ENCODE measurements at places on chromosomes 7 and 10.

DNA sequence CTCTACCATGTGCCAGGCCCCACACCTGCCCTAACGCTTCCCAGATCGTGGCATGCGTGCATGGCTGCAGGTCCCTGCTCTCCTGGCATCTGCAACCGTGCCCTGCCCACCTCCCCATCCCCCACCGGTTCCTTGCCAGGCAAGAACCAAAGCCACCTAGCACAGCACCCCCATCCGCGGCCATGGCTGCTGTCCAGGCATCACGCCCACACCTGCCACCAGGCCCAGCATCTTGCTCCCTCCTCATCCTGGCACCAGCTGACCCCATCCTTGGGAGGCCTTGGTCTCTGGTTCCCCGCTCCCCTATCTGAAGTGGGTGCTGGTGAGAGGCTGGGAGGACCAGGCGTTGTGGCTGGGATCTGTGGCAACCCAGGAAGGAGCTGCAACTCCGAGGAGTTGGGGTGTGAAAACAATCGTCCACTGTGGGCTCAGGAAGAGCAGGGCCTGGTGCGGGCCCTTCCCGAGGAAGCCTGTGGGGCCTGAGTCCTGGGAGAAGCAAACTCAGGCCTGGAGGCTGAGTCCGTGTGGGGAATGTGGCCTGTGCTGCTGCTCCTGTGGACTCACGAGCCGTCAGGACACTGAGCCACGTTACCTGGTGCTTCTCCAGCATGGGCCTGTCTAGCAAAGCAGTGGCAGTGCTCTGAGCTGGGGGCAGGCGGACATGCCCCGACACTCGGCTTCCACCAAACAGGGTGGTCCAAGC is 417.1 kb downstream of the DNAJB6 start:
- no peak for DNase-seq

DNA sequence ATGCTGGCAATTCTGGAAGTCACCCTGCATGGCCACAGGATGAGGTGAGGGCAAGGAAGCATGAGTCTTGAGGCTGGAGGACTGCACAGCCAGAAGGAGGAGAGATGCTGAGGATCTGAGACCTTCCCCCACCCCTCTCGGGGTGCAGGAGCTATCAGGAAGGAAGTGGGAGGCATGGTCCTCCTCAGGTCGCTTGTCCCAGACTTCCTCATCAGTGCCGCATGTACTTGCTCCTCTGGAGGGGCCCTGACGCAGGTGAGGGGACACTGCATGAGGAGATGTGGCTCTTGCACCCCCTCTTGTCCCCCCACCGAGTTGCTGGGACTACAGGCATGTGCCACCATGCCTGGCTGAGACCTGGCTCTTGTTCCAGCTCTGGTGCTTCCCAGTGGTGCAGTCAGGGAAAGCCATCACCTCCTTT is 5.7 kb upstream of the ZMIZ1 start:
- DNase-seq: no peak

- DNase-seq: no peak
These were observed 26.4 kb downstream of the KIAA1549 start for GRCh38 chr7:138954545-138955475.

DNA sequence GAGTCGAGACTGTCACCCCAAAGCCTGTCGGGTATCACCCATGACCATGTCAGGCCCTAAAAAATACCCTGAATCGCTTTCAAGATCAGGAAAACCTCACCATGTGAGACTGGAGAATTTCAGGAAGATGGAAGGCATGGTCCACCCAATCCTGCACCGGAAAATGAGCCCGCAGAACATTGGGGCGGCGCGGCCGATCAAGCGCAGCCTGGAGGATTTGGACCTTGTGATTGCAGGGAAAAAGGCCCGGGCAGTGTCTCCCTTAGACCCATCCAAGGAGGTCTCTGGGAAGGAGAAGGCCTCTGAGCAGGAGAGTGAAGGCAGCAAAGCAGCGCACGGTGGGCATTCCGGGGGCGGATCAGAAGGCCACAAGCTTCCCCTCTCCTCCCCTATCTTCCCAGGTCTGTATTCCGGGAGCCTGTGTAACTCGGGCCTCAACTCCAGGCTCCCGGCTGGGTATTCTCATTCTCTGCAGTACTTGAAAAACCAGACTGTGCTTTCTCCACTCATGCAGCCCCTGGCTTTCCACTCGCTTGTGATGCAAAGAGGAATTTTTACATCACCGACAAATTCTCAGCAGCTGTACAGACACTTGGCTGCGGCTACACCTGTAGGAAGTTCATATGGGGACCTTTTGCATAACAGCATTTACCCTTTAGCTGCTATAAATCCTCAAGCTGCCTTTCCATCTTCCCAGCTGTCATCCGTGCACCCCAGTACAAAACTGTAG is 176.2 kb downstream of the RTKN2 start:
- no peak for DNase-seq

- no peak for DNase-seq
These were observed 4.1 kb downstream of the XPNPEP1 start for GRCh38 chr10:109919220-109919619.

DNA sequence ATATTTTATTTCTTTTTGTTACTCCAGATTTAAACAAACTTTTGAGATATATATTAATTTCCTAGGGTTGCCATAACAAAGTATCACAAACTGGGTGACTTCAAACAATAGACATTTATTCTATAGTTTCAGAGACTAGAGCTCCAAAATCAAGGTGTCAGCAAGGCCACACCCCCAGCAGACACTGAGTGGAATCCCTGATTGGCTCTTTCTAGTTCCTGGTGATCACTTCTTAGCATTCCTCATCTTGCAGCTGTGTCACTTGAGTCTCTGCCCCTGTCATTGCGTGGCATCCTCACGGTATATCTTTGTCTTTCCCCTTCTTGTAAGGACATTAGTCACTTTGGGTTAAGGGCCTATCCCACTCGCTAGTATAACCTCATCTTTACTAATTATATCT is 7.6 kb upstream of the SLC26A3 start:
- DNase-seq: no peak

GRCh38 chr10:124152139-124153022 is 59.0 kb upstream of the CHST15 start:
- no peak for DNase-seq

- DNase-seq: no peak
These were observed 148.0 kb upstream of the SH2B2 start for GRCh38 chr7:102138676-102139075.

DNA sequence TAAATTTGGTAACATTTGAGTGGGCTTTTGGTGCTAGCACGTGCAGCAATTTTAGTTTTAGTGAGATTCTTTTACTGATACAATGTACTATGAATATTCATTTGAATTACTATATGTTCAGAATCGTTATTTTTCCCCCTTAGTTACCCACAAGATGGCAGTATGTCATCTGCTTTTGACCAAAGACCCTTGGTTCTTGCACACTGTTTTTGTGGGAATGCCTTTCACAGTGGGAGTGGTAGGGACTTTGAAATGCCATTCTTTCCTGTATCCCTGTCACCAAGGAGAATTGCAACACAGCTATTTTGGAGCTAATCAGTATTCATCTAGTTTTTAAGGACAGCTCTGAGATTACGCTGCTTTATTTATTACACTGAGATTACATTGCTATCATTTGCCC is 40.6 kb downstream of the SEC23IP start:
- DNase-seq: no peak

DNA sequence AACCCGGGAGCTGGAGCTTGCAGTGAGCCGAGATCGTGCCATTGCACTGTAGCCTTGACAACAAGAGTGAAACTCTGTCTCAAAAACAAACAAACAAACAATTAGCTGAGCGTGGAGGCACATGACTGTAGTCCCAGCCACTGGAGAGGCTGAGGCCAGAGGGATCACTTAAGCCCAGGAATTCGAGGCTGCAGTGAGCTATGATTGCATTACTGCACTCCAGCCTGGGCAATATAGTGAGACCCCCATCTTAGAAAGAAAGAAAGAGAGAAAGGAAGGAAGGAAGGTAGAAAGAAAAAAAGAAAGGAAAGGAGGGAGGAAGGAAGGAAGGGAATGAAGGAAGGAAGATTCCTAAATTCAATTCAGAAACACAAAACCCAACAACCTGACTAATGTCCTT is 141.3 kb upstream of the TNRC18 start:
- no peak for DNase-seq

DNA sequence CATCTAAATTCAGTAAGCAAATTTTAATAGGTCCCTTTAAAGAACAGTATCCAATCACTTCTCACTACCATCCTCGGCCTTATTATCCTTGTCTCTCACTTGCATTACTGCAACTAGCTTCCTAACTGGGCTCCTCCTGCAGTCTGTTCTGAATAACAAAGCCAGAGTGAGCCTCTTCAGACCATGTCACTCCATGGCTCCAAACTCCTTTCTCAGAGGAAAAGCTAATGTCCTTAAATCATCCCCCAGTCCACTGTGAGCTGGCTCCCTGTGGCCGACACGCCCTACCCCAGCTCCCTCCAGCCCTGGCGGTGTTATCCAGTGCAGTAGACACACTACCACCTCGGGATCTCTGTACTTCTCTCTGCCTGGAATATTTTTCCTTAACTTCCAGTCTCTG is 80.0 kb downstream of the EPC1 start:
- no peak for DNase-seq

GRCh38 chr7:149827089-149827981 is 10.8 kb upstream of the ZNF862 start:
- no peak for DNase-seq

DNA sequence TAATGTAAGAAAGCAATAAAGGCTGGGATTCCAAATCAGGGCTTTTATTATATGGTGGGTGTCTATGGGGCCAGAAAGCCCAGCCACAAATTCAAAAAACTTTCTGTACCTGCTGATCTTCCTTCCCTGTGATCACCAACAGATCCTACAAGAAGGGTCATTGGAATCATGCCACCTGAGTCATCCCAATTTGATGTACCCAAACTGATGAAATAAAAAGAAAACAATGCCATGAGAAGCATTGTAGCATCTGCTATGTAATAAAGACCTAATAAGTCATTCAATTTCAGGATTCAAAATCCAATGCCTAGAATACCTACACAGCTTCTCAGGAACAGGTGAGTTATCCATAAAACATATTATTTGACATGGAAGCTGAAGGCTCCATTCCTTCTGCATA is 228.8 kb downstream of the DKK1 start:
- DNase-seq: no peak

DNA sequence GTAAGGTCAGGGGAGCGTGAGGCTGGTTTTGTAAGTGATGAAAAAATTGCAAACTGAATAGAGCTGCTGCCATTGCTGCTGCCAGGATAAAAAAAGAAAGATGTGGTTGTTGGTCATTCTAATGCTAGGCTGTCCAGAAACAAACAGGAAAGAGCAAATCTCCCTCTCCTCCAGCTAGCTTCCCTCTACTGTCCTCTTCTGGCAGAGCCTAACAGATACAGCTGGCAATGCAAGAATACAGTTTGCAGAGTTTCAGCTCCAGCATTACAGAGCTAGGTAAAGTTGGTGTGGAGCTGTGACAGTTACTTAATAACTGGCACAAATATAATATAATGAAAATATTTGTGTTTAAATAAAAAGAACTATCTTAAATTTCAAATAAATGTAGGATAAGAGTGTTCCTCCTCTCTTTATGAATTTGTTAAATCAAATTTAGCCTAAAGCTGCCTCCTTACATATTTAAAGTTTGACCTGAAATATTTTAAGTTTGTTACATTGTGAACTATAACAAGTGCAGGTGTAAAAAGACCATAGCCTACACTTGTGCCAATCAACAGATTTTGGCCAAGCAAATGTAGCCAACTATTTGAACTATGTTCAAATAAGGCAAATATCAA is 407.7 kb downstream of the SH2D4B start:
- DNase-seq: no peak

DNA sequence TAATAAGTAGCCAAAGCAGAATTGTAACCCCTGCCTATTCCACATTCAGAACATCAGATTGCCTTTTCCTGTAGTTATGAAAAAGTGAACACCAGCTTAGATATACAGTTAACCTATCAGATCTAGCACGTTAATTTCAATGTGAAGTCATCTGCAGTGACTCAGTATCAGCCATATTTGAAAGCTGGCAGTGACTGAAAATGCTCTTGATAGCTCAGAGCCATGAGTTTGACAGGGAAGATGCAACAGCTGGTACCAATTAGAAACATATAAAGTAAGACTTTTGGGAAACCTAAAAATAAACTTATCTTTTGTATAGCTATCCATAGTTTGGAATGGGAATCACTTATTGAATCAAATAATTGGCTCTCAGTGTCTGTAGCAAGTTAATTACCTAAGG is 284.1 kb upstream of the NPSR1 start:
- no peak for DNase-seq

DNA sequence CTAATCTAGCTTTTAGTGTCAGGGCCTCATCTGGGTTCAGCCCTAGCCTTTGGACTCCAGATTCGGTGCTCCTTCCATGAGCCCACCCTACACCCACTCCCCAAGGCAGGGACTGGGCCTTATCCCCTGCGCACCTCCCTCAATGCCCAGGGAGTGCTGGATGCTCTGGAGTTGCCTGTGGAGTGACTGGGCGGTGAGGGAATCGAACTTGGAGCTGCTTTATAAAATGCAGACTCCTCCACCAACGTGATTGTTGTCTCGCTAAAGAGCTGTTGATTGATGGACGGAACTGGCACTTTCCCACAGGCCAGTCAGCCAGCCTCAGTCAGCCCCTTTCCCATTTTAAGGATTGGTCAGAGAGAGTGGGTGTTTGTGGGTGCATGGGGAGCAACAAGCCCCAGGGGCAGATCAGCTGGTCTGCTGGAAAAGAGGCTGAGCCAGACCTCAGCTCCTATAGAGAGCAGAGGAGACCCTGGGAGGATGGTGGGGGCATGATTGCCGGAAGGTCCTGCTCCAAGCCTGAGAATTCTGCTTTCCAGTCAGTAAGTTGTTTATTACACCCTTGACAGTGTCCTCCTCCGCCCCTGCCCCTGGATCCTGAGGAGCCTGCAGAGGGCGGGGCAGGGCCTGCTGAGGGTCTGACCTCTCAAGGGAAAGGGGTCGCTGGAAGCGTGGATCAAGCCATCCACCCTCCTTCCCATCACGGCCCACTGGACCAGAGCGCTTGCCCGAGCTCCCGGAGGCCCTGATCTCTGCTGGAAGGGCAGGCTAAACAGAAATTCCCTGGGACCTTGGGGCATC is 16.7 kb downstream of the UNC5B start:
- no peak for DNase-seq

DNA sequence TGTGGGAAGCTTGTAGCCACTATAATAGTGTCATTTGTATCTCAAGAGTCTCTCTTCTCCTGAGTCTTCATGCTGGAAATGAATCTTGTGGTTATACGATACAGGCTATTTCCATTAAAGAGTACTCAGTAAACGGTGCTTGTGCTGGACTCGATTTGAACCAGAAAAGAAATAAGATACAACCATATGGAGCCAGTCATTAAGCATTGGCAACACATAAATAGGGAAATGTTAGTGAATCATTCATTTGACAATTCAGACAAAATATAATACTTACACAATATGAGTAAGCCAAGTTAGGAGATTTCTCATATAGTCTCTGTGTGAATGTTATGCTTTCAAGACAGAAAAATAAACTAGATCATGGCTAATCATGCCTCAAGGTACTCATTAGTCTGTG is 356.8 kb downstream of the PLXDC2 start:
- DNase-seq: no peak

- DNase-seq: peak; percentile 1
These were observed 32.4 kb upstream of the VKORC1L1 start for GRCh38 chr7:65840446-65840845.

DNA sequence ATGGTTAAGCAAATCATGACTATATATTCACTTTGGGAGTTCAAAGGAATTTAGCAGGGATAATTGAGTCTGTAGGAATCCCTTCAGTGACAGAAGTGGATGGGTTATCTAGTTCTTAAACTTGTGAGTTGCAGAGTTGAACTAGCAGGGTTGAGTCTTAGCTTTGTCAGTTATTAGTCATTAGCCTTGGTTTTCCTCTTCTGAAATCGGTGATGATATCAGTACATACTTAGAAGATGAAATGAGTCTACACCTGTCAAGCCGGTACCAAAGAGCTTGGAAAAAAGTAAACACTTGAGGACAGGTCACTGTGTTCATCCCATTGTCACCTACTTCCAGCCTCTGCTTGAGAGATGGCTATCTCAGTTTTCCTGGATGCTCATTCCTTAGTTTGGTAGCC is 73.5 kb downstream of the BUB3 start:
- DNase-seq: no peak
